ENCODE measurements at places on chromosomes 11 and 22.

- DNase-seq, result peak; percentile 41
Observed at GRCh38 chr11:119567688-119568582, 145.0 kb upstream of the THY1 start.

DNA sequence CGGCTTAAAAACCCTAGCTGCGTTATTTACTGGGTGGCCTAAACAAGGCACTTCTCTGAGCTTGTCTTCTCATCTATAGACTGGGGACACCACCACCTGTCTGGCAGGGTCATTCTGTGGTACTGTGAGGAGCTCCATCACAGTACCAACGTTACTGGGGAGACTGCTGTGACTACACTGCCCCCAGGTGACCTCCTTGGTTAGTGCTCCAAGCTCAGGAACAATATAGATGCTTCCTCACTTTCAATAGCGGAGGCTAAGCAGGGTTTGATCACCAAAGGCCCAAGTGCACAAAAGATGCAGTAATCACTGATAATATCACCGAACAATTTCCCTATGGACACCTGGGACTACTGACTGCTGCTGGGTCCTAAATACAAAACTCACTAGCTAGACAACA lies 18.8 kb downstream of the PRPF19 start:
- peak; percentile 60 for DNase-seq

DNA sequence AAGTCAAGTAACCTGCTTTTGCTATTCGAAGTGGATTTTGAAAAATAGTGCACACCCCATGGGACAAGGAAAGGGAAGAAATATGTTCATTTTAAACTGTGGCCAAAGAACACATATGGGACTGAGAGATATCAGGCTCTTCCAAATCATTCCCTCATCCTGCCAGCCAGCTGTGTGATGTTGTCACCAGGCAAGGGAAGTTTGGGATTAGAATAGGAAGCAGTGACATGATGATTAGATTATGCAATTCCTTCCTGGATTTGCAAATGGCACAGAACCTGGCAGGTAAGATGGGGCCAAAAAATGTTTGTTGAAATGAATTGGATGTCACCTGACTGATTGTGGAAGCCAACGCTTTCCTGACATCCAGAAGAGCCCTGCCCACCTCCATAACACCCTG lies 4.9 kb upstream of the SCN3B start:
- no peak for DNase-seq

GRCh38 chr22:49827271-49827852 lies 311 bp downstream of the BRD1 start:
- no peak for DNase-seq
